ENCODE measurements at places on chromosomes 6 and 20.

DNA sequence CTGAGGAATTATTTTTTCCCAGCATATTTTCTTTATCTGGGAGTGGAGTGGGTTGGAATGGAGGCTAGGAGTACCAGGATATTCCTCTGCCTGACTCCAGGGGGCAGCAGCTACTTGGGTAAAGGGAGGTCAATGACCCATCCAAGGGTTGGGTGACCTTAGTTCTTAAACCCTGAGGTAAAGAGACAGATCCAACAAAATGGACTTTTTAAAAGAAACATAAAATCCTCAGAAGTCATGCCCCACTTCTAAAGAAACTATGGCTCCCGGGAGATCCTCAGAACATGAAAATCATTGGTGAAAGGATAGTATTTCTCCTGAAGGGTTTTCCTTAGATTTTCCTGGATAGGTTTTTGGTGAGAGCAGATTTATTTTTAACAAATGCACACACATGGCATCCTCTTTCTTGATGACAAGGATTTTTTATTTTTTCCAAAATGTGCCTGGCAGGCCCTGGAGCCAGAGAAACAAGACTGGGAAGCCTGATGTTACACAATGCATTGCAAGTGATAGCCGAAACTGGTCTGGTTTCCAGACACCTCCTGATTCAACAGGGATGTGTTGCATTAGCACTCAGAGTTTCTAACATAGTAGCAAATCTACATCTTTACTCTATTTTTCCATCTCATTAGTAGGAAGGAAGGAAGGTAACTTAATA lies 240.9 kb upstream of the BTBD3 start:
- no peak for DNase-seq

- no peak for DNase-seq
Observed at GRCh38 chr6:155040901-155041650, 46.0 kb downstream of the TIAM2 start.

DNA sequence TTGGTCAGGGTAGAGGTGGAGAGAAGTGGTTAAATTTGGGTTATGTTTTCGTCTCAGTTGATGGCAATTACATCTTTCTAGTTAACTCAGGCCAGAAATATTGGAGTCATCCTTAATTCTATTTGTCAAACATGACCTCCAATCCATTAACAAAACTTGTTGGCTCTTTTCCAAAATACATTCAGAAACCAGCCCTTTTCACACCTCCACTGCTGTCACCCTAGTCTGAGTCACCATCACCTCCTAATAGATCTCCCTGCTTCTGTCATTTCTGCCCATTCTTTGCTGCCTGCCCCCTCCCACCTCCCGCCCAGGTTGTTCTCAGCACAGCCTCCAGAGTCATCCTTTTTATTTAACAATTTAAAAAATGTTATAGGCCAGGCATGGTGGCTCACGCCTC lies 3.0 kb upstream of the ABCF1 start:
- DNase-seq = no peak

GRCh38 chr6:70622461-70622860 lies 45.2 kb upstream of the SMAP1 start:
- DNase-seq = no peak

DNA sequence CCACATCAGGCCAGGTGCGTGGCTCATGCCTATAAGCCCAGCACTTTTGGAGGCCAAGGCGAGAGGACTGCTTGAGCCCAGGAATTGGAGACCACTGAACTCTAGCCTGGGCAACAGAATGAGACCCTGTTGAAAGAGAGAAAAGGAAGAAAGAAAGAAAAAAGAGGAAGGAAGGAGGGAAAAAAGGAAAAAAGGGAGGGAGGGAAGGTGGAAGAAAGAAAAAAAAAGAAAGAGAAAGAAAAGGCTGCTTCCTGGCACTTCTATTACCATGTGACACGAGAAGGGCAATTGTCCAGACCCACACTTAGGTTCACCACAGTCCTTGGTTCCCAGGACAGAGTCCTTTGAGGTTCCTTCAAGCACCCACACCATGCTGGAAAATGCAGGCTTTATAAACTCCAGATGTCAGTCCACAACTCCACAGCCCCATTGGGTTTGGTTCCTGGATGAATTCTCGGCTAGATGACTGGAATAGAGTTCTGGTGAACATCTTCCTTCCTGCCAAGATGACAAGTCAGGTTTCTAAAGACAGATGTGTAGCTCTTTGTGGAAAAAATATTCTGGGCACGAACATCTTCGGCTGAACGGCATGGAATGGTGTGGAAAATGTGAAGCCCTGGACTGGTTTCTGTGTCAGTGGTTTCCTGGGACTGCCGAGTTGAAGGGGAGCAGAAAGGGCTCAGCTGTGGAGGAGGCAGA lies 32.5 kb downstream of the NT5E start:
- DNase-seq = no peak

DNA sequence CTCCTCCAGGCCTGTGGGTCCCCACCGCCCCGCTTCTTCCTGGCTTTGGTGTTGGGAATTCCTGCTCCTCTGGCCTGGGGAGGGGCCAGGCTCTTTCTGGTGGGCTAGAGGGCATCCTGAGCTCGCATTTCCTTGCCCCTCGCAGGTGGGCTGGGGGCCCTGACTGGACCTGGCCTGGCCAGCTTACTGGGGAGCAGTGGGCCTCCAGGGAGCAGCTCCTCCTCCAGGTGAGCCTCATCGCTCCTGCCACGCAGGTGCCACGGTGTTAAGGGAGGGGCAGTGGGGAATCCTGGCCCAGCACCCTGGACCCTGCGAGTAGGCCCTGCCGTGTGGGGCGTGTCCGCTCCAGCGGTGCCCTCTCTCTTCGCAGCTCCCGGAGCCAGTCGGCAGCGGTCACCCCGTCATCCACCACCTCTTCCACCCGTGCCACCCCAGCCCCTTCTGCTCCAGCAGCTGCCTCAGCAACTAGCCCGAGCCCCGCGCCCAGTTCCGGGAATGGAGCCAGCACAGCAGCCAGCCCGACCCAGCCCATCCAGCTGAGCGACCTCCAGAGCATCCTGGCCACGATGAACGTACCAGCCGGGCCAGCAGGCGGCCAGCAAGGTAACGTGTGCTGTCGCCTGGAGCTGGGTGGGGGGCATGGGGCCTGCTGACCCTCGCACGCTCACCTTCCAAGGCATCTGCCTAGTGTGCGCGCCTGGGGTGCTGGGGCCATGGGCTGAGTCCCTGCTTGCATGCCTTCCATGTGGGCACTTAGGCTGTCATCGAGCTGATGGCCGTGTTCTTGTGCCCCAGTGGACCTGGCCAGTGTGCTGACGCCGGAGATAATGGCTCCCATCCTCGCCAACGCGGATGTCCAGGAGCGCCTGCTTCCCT lies 4.7 kb downstream of the ADRM1 start:
- no peak for DNase-seq

DNA sequence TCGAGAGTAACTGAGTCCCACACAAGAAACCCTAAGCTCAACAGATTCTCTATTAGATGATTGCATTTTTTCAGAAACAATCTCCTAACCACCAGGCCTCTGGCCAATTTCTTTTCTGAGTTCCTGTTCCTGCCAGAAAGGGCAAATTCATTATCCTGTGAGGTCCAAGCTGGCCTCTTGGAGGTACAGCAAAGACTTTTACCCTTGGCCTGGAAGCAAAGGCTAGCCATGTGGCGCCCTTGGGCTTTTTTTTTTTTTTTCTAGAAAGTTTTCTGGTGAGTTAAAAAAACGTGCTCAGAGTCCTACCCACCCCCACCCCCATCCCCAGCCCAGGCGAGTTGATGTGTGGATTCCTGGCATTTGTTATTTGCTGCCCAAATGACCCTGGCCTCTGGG lies 59.0 kb upstream of the EEF1A1 start:
- no peak for DNase-seq

- no peak for DNase-seq
Observed at GRCh38 chr6:135128268-135128914, 52.7 kb upstream of the MYB start.

DNA sequence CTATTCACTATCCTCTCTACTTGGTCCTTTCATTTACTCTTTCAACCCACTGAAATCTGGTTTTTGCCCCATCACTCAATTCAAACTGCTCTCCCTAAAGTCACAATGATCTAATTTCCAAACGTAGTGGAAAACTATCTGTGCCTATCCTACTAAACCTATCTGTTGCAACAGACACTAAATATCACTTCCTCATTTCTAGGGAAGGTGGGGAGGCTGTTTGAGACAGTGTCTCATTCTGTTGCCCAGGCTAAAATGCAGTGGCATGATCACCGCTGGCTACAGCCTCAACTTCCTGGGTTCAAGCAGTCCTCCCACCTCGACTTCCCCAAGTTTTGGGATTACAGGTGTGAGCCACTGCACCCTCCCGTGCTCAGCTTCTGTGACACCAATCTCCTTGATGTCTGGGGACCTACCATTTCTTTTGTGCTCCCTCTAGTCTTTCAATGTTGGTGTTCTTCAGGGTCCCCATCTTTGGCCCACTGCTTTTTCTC lies 8.8 kb downstream of the RANBP9 start:
- DNase-seq = no peak

DNA sequence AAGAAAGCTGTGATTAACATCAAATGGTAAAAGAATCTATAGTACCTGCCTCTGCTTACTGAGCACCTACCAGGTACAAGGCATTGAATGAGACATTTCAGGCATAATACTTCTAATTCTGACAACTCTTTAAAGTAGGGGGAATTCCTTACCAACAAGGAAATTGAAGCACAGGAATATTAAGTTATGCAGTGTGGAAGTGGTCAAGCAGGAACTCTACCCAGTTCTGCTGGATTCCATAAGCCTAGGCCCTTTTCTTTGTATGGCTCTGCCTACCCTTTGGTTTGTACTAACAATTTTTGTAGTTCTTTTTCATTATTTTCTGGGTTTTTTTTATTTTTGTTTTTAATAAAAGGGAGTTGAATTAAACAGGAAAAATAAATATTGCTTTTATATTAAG lies 114.5 kb downstream of the MAP3K5 start:
- no peak for DNase-seq

GRCh38 chr6:12010635-12011275 lies 1.4 kb upstream of the HIVEP1 start:
- no peak for DNase-seq

DNA sequence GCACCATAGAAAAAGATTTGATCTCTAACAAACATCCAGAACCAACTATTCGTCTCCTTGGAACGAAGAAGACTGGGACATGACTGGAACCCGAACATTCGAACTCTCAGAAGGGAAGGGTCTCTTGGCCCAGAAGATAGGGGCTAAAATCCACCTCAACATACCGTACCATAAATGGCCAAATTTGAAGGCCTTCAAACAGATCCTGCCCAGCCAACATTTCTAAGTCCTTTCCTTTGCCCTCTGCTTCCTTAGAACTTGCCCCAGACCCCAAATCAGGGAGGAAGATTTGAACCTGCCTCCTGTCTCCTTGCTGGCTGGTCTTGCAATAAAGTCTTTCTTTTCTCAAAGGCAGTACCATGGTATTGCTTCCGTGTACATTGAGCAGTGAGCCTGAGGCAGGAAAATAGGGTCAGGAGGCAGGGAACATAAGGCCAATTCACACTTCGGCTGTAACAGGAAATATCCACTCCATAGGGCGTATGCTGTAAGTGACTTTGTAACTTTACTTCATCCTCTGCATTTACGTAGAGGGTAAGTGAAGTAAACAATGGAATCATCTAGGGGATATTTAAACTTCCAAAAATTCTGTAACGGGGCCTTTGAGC lies 1.8 kb upstream of the PXDC1 start:
- no peak for DNase-seq

- peak; percentile 45 for DNase-seq
Observed at GRCh38 chr6:158047127-158047518, 65.5 kb downstream of the SYNJ2 start.

GRCh38 chr6:43613721-43614395 lies 15.2 kb downstream of the GTPBP2 start:
- DNase-seq = no peak

- no peak for DNase-seq
Observed at GRCh38 chr6:53500095-53500494, 44.8 kb downstream of the GCLC start.

DNA sequence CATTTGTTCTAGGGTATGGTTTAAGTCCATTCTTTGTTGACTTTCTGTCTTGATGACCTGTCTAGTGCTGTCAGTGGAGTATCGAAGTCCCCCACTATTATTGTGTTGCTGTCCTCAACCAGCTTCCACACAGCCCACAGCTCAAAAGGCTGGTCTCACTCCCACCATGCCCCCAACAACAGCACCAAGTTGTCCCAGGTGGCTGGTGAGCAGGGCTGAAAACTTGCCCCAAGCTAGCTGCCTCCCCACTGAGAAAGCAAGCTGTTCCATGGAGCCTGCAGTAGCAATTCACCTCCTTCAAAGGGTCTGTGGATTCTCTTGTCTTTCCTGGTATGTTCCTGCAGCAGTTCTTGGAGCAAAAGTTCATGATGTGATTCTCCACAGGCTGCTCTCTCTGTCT lies 221.0 kb downstream of the SYNDIG1 start:
- DNase-seq = no peak

DNA sequence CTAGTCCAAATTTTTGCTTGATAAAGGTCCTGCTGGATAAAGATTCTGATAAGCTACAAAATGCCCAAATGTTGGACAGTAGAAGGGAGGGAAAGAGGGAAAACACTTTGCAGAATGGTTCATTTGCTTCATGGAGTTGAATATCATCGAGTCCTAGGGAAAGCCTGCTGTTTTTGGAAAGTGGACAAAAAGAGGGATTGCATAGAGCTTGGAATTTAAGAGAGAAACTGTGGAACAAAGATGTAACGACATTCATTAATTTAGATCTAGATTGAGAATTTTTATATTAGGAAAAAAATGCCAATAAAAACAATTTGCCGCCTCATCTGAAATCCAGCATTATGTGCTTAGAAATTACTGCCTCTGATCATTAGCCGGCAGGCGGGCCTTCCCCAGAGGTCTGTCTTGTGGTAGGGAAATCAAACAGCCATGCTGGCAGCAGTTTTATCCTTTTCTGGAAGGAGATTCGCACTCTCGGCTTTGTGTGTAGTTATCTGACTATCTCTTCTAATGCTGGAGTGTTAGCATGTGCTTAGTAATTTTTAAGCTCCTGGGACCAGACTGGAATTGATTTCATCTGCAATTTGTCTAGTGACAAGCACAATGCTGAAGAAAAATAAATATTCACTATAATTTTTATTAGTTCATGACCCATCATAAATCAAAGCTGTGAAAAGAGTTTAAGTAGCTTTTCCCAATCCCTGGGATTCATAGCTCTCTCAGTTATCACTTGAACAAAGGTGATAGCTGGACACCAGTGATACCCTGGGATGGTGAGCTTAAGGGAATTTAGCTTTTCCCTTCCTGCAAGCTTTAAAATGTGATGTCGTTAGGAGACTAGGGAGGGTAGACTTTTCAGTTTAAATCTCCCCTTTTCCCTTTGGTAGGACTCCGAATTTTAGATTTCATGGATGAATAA lies 329.5 kb downstream of the PRL start:
- no peak for DNase-seq

- DNase-seq = no peak
Observed at GRCh38 chr6:89970072-89970471, 75.8 kb downstream of the GJA10 start.

- no peak for DNase-seq
Observed at GRCh38 chr6:20812776-20813175, 278.5 kb downstream of the CDKAL1 start.

GRCh38 chr6:30074331-30075093 lies 1.1 kb downstream of the RNF39 start:
- no peak for DNase-seq

DNA sequence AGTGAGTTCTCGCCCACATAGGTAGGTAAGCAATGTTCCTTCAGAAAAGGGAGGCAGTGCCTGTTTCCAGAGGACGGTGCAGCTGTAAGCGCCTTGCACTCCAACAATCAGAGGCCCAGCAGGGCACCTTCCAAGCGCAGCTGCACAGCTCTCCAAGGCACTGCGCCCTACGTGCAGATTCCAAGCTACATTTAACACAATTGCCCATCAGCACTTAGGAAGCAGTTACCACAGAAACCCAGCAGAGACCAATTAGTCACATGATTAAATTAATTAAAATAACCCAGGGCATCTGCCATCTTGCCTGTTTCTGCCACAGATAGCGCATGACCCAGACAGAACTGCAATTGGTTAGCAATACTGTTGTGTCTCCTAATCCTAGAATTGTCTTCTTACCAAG lies 65.5 kb downstream of the SOBP start:
- no peak for DNase-seq
